ENCODE measurements at places on chromosomes 7 and 10.

- H3K27me3 ChIP-seq = no peaks in the 10 kb centered on the region
- no peak overlapping the region for H3K27ac ChIP-seq
- H3K4me3 ChIP-seq = no peak overlapping the region
These were observed 38.0 kb downstream of the MEOX2 start for GRCh38 chr7:15648461-15648961.

DNA sequence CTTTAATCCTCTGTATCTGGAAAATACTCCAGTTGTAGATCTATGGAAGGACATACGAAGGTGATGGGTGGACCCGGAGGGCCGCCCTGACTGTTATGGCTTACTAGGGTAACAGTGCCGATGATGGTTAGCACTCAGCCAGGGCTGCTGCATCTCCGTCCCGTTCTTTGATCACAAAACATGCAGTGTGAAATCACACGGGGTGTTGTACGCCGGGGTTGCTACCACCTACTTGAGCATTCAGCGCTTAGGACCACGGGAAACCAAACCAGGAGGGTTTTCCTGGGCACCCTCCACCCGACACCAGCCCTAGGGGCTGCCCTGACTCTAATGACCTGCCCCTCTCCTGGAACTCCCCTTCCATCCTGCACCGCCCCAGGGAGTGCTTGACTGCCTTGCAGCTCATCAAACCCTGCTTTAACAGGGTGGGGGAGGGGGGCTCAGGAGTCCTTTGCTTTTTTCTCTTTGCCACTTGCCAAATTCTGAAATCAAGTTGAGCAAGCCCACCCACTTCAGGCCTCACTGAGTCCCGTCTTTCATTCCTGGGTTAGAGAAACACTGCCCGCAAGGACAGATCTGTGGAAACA is 20.4 kb downstream of the ZNF775 start:
- no peak overlapping the region for H3K4me3 ChIP-seq
- peaks cover 24% of the 10 kb centered on the region for H3K4me1 ChIP-seq
- peak; percentile 76 for DNase-seq
- no peaks in the 10 kb centered on the region for H3K27me3 ChIP-seq
- H3K27ac ChIP-seq = peak overlapping the region; percentile 36

DNA sequence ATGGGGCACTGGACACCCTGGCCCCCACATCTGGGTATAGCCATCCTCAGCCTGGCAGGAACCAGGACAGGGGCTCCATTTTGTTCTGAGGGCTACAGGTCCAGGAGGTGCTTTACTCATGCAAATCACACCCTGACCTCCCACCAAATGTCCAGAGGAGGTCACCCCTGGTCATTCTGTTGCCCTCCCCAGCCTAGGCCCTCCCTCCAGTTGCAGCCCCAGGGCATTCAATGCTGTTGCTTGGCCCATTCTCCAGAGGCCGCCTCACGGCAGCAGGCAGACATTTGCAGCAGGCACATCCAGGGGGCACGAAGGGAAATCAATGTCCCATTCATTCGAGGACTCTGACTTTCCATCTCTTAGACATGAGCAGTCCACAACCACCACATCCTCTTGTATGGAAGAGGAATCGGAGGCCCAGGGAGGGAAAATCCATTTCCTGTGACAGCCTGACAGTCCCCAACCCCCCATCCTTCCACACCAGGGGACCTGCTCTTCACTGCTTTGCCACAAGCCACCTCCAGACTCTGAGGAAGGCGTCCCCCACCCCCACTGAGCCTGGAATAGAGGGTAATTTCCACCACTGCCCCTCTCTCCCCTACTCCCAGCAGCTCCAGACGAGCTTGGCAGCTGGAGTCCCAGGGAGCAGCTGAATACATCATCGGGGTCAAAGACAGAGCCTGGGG is 76.2 kb upstream of the UNC5B start:
- no peaks in the 10 kb centered on the region for H3K27me3 ChIP-seq
- H3K4me1 ChIP-seq = peaks cover 9% of the 10 kb centered on the region
- no peaks in the 10 kb centered on the region for H3K36me3 ChIP-seq
- H3K27ac ChIP-seq = peak overlapping the region; percentile 61
- no peak overlapping the region for H3K4me3 ChIP-seq

DNA sequence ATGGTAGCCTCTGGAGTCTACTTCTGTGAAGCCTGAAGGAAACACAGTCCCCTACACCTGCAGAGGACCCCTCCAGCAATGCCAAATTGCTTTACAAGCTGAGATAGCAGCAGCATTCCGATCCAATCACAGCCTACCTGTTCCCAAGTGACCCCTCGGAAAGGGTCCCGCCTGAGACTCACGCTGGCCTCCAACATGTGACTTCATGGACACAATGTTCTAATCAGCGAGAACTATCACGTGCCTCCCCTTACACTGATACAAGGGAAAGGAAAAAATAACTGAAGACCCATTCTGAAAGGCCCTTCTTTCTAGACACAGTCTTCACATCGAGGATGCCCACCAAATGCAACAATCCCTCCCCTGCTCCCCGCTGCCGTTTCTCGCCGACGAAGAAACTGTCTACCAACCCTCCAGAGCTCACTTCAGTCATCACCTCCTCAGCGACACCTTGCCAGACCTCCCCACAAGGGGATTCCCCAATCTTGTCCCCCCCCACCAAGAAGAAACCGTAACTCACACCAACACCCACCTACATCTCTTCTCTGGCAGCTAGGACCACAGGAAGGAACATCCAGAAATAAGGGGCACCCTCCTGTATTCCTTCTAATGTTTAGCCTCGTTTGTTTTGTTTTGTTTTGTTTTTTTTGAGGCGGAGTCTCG is 1.8 kb downstream of the SNX8 start:
- H3K4me1 ChIP-seq = no peaks in the 10 kb centered on the region
- no peak overlapping the region for H3K4me3 ChIP-seq
- no peaks in the 10 kb centered on the region for H3K27me3 ChIP-seq

- H3K36me3 ChIP-seq = no peaks in the 10 kb centered on the region
- DNase-seq = no peak
- H3K4me1 ChIP-seq = no peaks in the 10 kb centered on the region
- no peak overlapping the region for H3K27ac ChIP-seq
These were observed 91.2 kb downstream of the LSMEM1 start for GRCh38 chr7:112571852-112572607.

- H3K27ac ChIP-seq = no peak overlapping the region
- H3K36me3 ChIP-seq = no peaks in the 10 kb centered on the region
- H3K27me3 ChIP-seq = peaks cover 13% of the 10 kb centered on the region
- no peak overlapping the region for H3K4me3 ChIP-seq
- H3K4me1 ChIP-seq = peaks cover 6% of the 10 kb centered on the region
These were observed 2.6 kb downstream of the ST7 start for GRCh38 chr7:116955801-116956476.

DNA sequence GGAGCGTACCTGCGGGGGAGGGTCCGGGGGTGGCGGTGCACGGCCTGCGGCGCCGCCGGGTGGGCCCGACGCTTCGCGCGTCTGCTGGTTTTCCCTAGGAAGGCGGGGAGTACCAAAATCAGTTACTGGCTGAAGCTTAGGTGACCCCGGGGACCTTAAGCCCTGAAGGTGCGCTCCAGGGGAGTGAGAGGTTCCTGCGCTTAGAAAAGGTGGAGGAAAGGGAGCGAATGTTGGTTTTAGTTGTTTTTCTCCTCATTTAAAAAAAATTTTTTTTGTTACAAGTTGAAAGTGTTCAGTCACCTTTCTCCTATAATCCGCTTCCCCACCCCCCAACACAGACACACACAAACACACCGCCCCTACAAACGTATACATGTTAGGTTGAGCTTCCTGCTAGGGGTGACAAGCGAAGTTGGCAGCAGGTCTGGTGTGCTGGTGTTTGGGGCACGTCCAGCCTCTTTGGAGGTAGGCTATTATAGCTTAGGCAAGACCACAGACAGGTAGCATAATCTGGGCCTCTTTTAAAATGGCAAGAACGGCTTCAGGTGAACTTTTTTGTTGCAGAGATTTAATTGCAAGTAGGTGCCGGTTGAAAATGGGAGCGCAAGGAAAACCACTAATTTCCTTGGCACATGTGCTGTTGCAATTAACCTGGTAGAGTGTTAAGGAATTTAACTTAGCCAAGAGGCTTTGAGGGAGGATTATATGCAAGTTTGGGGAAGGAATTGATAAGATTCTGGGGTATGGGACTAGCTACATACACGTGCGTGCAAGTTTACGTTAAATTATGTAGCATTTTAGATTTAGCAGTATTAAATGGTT is 945 bp downstream of the ADD3 start:
- H3K36me3 ChIP-seq = no peaks in the 10 kb centered on the region
- peaks cover 4% of the 10 kb centered on the region for H3K27me3 ChIP-seq
- H3K4me3 ChIP-seq = peak overlapping the region; percentile 87
- peak; percentile 73 for DNase-seq
- peaks cover 21% of the 10 kb centered on the region for H3K4me1 ChIP-seq

Measured in endodermal cell (in vitro differentiated cells).